NCI-H1092 treated with DMSO at 0.1 percent for 48 hours (cell line): ENCODE measurements at places on chromosomes 11 and 22.

DNA sequence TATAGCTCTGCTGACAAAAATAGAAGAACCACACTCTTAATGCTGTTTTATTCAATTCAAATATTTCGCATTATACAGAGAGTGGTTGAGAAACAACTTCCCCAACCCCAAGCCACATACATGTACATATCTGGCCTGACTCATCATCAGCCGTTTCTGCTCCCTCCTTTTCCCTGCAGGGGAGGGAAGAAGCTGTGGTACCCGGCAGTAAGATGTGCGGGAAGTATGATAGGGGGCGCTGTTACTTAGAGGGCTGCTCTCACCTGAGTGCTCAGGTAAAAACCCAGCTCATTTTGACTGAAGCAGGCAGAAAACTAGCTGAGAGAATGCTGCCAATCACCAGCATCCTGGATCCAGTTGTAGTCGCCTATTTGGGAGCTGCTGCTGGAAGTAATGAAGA lies 85.5 kb downstream of the NELL1 start:
- DNase-seq = no peak

DNA sequence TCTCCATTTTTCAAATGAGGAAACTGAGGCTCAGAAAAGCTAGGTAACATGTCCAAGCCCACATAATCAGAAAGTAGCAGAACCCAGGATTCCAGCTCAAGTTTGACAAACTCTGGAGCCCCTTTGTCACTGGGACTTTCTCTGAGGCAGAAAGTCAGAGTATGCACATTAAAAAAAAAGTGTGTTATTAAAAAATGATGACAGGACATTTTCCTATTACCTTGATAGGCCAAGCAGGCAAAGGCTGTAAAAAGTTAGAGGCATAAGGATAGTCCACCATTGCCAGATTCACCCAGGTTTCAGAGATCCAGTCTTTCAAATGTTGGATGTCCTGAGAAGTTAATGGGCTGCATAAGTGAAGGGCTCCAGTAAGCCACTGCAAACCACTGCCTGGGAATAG lies 51.4 kb downstream of the PRCP start:
- no peak for DNase-seq

DNA sequence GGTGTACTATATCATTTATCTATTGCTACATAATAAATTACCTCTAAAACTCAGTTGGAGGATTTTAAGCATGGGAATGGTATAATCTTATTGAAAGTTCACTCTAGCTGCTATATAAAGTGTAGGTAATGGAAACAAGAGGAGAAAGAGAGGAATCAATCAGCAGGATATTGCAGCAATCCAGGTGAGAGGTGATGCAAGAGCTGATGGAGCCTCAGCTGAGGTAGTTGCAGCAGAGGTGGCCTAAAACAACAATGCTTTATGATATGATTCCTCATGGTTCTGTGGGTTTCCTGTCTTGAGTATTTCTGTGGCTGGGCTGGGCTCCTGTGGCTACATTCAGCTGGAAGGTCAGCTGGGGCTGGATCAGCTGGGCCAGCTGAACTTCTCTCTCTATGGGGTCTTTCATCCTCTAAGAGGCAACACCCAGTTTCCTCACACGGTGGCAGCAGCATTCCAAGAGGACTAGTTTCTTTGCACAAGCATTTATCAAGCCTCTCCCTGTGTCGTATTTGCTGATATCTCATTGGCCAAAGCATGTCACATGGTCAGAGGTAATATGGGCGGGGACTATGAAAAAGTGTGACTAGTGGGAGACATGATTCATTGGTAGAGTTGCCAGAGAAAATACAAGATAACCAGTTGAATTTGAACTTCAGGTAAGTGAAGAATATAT lies 135.4 kb upstream of the LARGE1 start:
- DNase-seq = peak; percentile 70

GRCh38 chr11:2685566-2686359 lies 14.0 kb downstream of the KCNQ1OT1 start:
- no peak for DNase-seq

GRCh38 chr22:34414467-34415440 lies 494.5 kb upstream of the LARGE1 start:
- peak; percentile 52 for DNase-seq

DNA sequence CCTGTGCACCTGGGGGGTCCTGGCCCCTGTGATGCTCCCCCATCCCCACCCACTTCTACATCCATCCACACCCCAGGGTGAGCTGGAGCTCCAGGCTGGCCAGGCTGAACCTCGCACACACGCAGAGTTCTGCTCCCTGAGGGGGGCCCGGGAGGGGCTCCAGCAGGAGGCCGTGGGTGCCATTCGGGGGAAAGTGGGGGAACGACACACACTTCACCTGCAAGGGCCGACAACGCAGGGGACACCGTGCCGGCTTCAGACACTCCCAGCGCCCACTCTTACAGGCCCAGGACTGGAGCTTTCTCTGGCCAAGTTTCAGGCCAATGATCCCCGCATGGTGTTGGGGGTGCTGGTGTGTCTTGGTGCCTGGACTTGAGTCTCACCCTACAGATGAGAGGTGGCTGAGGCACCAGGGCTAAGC lies 20.0 kb upstream of the TALDO1 start:
- no peak for DNase-seq

DNA sequence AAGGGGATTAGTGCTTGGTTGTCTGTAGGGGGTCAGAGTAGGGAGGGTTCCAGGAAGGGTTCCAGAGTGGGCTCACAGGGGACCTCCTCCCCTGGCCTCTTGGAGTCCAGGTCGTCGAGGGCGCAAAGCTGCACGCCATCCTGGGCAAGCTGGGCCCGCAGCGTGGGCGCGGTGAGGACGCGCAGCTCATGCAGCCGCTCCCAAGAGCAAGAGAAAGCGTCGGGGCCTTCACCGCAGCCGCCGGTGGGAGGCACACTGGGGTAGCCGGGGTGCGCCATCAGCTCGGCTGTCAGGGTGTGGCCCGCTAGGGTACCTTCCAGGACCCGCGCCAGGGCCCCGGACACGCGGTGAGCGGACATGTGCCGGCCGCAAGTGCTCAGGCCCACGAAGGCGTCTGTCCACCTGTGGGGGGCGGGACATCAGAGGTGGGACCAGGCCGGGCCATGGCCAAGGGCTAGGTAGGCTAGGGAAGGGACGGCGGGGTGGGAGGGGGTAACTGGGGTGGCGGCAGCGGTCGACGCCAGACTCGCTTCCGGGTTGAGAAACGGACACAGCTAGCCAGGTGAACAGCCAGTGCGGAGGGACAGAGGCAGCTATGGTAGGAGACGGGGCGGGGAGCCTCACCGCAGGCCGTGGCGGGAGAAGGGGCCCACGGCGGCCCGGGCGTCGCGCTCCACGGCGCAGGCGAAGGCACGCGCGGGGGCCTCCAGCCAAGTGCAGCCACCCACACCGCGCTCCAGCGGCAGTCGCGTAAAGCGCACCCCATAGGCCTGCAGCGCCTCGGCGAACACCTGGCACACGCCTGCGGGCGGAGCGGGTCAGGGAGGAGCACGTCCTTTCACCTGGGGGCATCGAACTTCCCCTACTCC lies 1.2 kb downstream of the YDJC start:
- no peak for DNase-seq

- DNase-seq = no peak
Observed at GRCh38 chr11:91404344-91404743, 820.3 kb upstream of the FAT3 start.
